ENCODE measurements at places on chromosomes 12 and 14.

DNA sequence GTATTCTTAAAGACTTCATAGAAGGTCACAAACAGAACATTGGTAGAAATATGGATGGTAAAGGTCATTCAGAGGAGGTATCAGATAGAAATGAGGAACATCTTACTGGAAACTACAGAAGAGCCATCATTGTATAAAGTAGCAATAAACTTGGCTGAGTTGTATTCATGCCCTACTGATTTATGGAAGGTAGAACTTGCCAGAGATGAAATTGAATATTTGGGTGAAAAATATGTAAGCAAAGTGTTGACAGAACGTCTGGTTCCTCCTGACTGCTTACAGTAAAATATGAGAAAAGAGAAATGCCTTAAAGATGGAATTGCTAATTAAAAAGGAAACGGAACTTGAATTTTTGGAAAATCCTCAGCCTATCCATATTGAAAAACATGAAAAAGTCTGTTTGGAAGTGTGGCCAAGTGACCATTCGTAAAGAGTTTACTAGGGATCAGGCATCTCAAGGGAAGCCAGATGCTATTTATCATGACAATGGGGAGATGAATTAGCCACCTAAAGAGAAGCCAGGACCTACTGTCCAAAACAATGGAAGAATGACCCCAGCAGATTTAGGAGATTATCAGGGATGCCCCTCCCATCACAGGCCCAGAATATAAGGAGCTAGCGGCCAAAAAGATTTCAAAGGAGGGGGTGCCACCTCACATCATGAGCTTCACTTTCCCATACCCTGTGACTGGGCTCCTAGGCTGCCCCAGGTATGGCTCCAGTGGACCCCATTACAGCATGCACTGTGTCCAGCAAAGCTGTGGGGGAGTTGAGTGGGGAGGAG lies 189.3 kb downstream of the ITPR2 start:
- DNase-seq, result no peak

DNA sequence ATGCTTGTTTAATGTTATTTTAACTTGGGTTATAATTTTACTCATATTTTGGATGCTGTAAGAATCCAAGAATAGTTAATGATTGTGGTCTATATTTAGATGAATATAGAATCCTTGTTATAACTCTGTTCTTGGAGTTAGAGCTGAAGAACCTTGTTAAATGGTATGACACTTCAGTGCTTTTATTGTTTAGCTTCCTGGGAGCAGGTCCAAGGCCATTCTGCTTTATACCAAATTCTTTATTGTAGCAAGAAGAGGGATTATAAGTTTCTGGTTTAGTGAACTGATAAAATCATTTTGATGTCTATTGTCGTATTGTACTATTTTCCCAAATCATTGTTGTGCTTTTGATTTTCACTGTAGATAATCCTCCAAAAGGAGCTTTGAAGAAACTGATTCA lies 69.4 kb downstream of the MIA2 start:
- DNase-seq, result no peak

GRCh38 chr12:4388032-4388431 lies 8.5 kb upstream of the FGF23 start:
- no peak for DNase-seq

- DNase-seq, result no peak
Observed at GRCh38 chr12:3010214-3010930, 51.2 kb downstream of the TEAD4 start.

DNA sequence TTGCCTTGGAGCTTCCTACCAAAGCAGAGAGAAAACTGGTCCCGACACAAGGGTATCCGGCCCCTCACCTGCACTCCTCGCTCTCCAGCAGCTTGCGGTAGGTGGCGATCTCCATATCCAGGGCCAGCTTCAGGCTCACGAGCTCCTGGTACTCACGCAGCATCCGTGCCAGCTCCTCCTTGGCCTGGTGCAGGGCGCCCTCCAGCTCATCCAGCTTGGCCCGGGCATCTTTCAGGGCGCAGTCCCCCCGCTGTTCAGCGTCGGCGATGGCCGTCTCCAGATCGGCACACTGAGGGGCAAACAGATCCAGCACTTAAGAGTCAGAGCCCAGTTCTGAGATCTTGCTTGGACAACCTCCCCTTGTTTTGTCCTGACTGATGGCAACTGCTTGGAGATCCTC lies 13.7 kb downstream of the KRT72 start:
- DNase-seq, result no peak

- no peak for DNase-seq
Observed at GRCh38 chr14:101643651-101644050, 82.4 kb downstream of the DIO3 start.

- DNase-seq, result no peak
Observed at GRCh38 chr12:92044435-92044834, 101.2 kb downstream of the BTG1 start.

DNA sequence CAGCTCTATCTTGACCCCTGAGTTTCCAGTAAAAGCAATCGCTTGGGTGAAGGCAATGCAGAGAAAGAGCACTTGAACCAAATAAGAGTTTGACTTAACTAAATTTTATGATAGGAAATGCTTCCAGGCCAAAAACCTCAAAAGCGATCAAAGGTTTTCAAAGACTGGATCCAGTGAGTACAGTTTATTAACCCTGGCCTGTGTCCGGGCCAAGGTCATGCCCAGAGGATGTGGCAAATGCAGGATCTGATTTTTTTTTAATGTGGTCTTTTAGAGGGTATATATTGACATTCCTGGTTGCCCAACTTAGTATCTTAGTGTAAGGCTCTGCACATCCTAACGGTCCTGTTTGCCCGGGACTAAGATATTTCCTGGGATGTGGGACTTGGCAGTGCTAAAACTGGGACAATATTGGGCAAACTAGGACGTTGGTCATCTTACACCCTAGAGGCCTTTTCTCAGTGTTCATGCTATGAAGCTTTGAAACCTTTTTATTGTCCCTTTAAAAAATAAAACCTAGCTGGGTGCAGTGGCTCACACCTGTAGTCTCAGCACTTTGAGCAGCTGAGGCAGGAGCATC lies 40.1 kb upstream of the TMED10 start:
- no peak for DNase-seq

- no peak for DNase-seq
Observed at GRCh38 chr12:39627914-39628313, 8.3 kb upstream of the ABCD2 start.

Data from kidney capillary endothelial cell (primary cell).